Globus pallidus (tissue), 1 donor: ENCODE measurements at places on chromosomes 7 and 10.

DNA sequence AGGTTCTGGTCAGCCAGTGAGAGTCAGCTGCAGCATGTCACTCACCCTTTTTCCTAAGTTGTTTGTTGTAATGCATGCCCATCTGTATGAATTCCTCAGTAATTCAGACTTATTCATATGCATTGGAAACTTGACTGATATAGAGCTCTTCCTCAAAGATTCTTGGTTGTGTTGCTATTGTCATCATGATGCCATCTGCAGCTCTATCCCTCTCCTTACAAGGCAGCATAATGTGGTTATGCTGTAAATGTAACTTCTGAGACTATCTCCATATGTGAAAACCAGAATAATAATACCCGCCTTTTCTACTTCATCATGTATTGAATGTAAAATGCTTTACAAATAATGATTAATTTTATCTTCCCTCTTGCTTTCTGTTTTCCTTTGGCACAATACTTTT, 252.6 kb upstream of the MTPN start:
- DNase-seq, result no peak

DNA sequence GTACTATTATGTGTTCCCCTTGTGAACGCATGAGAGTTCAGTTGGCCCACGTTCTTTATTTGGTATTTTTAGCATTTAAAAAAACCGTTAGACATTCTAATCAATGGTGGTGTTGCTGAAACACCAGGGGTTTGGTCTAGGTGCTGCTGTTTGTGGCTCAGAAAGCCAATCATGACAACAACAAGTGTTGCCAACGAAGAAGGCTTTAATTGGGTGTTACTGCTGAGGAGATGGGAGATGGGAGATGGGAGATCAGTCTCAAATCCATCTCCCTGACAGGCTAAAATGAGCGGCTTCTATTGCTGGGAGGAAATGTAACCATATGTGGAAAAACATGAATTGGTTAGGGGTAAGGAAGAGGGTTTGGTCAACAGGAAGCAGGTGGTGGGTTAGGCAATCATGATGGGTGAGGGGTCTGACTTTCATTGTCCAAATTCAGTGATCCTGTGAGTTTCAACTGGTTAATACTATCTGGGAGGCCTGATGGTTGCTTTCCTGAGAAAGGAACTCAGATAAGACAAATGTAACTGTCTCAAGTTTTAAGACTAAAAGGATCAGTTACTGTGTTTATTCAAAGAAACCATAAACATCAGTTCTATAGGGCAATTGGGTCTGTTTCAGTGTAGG, 4.6 kb upstream of the ZNF425 start:
- DNase-seq, result no peak

- DNase-seq, result no peak
Observed at GRCh38 chr7:84291756-84292155, 97.2 kb upstream of the SEMA3A start.

- DNase-seq, result no peak
Observed at GRCh38 chr7:3927446-3928110, 626.5 kb downstream of the SDK1 start.

- no peak for DNase-seq
Observed at GRCh38 chr10:51007781-51008180, 66.5 kb upstream of the PRKG1 start.

DNA sequence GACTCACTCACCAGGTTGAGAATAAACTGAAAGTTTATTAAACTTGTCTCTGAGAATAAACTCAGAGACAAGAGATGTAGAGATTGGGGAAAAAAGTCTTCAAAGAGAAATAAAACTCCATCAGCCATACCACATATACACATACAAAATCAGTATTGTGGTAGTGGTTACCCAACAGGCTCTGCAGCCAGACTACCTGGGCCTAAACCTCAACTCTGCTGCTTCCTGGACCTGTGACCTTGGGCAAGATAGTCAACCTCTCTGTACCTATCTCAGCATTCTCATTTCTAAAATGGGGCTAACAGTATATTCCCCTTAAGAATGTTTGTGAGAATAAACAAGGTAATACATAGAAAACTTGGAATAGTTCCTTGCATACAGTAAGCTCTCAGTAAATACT, 15.3 kb downstream of the TPK1 start:
- no peak for DNase-seq

GRCh38 chr7:33054261-33054964, 8.2 kb downstream of the NT5C3A start:
- DNase-seq, result no peak

GRCh38 chr10:22250897-22251660, 33.3 kb upstream of the EBLN1 start:
- DNase-seq, result peak; percentile 59

- DNase-seq, result no peak
Observed at GRCh38 chr10:74135452-74135851, 15.2 kb downstream of the AP3M1 start.

GRCh38 chr10:79067241-79068202, 1.2 kb upstream of the ZMIZ1 start:
- peak; percentile 80 for DNase-seq

DNA sequence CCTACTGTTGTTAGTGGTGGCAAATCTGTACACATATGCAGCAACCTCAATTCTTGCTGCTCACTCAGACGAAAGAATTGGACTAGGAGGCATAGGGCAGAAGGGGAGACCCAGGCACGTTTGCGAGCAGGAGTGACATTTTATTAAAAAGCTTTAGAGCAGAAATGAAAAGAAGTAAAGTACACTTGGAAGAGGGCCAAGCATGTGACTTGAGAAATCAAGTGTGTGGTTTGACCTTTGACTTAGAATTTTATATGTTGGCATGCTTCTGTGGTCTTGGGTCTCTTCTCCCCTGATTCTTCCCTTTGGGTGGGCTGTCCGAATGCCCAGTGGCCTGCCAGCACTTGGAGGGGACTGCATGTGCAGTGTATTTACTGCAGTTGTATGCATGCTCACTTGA, 205.5 kb upstream of the SEMA3D start:
- DNase-seq, result no peak

DNA sequence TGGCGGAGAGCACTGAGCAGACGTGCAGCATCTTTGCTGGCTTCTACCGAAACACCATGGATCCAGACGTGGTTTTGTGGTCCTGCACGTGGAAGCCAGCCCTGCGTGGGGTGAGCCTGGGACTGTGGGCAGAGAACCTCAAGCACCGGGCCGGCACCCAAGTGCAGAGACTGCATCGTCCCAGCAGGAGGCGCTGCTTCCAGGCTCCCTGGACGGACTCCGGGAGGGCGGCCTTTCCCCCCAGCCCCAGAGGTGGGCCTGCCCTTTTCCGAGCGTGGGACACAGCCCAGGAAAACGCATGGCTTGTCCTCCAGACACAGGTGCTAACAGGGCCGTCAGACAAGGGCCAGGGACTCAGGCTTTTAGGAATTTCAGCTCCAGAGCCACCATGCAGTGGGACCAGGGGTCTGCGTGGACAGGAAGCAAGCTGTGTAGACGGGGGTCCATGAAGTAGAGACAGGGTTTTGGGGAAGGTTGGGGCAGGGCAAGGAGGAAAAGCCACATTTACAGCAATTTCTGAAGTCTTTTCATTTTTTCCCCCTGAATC, 303.9 kb downstream of the WDR37 start:
- DNase-seq, result no peak

DNA sequence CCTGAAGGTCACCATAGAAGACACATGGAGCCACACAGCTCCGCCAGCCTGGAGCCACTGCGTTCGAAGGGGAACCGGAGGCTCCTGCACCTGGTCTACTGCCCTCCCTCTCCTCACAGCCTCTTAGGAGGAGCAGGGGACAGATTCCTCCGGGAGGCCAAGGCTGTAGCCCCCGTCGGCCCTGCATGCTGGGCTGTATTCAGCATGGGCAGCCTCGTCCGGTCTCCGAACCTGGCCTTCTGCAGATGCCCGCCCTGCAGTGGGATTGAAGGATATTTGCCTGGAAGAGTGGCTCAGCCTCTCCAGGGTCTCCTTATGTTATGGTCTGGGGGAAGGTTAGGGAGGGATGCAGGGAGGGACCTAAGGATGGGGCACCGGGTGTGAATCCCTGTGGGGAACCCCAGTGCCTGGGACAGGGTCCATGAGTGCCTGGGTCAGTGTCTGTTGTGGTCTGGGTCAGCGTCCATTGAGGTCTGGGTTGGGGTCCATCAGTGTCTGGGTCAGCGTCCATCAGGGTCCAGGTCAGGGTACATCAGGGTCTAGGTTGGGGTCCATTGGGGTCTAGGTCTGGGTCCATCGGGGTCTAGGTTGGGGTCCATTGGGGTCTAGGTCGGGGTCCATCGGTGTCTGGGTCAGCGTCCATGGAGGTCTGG, 13.0 kb upstream of the SCART1 start:
- no peak for DNase-seq

DNA sequence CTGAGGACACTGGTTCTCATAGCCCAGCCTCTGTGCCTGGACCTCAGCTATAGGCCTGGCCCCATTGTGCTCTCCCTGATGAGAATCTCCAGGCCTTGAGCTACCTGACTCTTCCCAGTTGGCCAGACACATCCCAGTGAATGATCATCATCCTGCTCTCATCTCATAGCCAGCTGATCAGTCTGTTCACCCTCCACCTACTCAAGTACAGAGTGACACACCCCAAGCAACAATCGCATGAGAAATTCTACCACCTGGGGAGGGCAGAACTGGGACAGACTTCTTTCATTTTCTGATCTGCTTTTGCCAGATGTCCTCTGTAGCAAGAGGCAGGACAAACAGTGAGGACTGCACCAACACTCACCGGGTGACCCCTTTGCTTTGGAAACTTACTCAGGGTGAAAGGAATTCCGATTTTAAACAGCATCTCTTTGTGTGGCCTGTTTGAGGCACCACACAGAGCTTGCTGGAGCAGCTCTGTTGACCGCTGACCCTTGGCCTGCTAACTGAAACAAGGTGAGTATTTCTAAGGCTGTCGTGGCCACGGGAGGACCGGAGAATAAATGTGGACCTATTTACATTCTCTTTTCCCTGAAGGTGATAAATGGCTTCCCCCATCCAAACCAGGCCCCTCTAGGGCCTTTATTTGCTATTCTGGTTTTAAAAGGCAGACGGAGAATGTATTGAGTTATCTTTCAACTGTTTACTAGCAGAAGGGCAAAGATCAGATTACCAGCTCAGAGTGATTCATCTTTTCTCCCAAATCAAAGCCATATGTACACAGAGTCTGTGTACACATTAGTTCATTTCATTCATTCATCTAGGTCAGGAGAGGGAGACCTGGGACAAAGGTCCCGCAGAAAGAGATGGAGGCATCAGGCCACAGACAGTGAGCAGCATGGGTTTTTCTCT, 181.4 kb upstream of the TNS3 start:
- no peak for DNase-seq

DNA sequence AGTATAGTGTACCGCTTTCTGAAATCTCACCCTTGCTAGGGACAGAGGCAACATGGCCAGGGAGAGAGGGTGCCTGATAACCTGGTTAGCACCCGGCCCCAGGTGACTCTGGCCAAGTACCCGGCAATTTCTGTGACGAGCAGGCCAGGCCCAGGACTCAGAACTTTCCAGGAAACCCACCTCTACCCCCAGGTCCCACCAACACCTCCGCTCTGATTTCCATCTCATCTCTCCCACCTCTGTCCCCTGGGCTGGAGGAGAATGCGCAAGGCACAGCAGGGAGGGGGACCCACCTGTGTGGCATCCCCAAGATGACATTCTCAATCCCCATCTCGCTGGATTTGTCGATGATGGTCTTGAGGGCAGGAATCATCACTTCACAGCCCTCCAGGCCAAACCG, 11.6 kb downstream of the OGDHL start:
- DNase-seq, result no peak

- peak; percentile 42 for DNase-seq
Observed at GRCh38 chr7:105648561-105649401, 67.5 kb upstream of the EFCAB10 start.

- DNase-seq, result no peak
Observed at GRCh38 chr10:121791761-121792160, 136.1 kb downstream of the ATE1 start.

DNA sequence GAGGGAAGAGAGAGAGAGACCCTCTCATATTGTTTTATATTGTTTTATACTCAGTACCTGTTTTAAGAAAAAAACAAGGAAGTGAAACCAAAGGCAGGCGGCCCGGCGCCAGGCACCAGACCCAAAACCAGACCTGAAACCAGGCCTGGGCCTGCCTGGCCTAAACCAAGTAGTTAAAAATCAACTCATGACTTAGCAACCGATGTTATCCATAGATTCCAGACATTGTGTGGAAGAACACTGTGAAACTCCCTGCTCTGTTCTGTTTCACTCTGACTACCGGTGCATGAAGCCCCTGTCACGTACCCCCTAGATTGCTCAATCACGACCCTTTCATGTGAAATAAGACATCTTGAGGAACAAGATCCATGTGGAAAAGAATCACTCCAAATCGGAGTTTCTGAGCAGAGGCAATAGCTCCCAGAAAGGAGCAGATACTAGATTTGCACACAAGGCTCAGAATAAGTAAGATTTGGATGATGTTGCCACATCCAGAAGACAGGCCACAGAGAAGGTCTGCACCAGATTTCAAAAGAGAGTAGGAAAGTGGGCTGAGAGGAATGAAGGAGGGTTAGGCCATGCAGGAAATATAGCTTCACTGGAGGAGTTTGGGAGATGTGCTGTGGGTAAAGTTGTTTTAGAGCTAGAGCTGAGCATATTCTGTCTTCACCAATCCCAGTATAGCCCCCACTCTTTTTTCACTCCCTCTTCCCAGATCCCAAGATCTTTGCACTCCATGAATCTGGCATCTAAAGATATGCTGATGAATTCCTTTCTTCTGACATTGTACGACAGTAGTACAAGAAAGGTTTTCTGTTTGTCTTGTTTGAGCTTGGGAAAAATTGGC, 8.8 kb upstream of the ZNF248 start:
- DNase-seq, result no peak

DNA sequence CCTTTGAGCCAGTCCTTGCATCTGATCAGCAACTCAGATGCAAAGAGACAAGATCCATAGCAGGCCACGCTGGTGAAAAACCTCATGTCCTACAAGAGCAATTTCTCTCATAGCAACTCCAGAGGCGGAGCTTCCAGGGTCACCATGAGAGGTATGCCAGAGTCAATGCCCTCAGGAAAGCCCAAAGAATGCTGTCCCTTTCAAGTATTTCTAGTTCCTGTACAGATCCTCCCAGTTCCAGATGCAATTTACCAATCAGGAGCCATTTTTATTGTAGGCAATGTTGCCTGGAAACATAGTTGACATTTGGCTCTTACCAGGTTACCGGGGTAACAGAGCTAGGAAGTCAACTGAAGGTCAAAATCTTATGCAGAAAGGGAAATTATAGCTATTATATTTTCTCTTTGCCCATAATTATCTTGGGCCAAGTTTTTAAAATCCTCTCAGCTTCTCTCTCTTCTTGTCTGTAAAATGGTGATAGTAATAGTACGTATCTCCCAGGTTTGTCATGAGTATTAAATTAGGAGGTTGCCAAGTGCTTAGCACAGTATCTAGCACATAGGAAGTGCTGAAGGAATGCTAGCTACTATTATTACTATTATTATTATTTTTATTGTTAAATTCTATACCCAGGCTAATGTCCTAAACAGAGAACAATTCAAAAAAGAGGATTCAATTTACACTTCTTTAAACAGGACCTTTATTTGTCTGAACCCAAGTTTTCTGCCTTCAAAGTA, 46.3 kb upstream of the TM9SF3 start:
- DNase-seq, result no peak

- no peak for DNase-seq
Observed at GRCh38 chr10:55397777-55398496, 596.9 kb upstream of the PCDH15 start.
